Glomerular endothelial cell (primary cell): ENCODE measurements at places on chromosomes 3 and 15.

GRCh38 chr3:77799278-77799677 lies 759.4 kb downstream of the ROBO2 start:
- no peak for DNase-seq

DNA sequence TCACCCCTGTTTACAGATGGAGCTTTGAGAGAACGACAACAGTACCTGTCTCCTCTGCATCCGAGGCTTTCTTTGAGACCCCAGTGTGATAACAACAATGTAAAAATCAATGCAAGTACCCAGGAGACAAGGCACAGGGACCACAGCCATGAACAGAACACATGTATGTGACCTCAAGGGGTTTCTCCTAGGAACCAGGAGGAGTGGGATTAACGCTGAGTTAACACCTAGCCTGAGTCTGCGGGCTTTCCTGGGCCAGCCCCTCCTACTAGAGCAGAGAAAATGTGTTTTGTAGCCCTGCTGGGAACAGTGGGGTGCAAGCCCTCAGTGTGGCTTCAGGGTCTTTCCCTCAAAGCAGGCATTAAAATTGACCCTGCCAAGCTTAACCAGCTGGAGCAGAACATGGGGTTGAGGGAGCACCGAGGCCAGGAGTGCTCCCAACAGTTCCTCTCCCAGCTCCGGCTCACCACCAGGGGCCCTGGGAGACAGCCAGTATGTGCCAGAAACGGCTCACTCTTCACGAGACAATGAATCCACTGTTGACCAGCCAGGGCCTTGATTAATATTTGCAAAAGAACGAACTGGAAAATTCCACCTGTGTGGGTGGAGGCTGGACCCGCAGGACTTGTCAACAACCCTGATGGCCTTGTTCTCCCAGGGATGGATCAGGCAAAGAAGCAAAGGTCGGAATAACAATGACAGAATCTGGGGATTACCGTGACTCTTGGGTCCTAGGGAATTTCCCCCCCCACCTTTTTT lies 3.6 kb downstream of the CHDH start:
- no peak for DNase-seq

DNA sequence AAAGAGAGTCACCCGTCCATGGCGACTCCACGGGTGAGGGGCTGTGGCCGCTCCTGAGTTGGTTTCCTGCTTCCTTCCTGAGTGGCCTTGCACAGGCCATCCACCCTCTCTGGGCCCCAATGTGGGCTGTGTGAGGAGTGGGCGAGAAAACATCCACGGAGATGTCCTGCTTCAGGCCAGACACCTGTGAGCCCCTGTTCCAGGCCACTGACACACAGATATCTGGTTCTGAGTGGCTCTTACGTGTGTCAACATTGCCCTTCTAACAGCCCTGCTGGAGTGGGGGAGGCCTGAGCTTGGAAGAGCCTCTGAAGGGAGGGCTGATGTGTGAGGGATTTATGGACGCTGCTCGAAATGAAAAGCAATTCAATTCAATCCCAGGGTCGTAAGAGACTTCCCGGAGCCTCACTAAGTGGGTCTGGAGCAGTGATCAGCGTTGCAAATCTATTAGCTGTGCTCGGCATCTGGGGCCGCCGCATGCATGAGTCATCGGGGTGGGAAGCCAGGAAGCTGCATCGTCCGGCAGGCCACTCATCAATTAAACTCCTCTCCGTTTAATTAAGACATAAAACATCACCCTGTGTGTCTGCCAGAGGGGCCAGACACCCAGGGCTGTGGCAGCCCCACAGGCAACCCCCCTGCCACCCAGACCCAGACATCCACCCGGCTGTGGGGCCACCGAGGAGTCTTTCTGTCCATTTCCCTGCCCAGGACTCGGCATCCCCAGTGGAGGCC lies 20.0 kb upstream of the PRR23E start:
- no peak for DNase-seq

- DNase-seq, result no peak
Measured at GRCh38 chr3:29514170-29514569, 233.3 kb downstream of the RBMS3 start.

DNA sequence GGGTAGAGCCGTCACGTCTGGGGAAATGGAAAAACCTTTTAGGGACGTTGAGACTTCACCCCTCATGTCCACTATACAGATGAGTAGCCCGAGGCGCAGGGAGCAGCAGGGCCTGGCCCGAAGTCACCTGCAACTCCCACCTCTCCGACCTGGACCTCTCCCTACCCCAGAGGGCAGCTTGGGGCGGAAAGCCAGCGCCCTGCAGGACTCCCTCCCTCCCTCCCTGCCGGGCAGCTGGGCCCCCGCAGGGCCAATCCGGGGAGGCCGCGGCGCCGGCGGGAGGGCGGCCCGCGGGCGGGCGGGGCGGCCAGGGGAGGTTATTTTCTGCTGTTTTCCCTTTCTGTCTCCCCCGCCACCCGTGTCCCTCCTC lies 2.0 kb downstream of the WNT7A start:
- no peak for DNase-seq

GRCh38 chr15:92418864-92419263 lies 25.2 kb downstream of the ST8SIA2 start:
- no peak for DNase-seq

GRCh38 chr15:38058596-38059075 lies 124.2 kb downstream of the TMCO5A start:
- DNase-seq, result no peak

GRCh38 chr3:160133757-160134156 lies 91.5 kb upstream of the C3orf80 start:
- DNase-seq, result no peak

DNA sequence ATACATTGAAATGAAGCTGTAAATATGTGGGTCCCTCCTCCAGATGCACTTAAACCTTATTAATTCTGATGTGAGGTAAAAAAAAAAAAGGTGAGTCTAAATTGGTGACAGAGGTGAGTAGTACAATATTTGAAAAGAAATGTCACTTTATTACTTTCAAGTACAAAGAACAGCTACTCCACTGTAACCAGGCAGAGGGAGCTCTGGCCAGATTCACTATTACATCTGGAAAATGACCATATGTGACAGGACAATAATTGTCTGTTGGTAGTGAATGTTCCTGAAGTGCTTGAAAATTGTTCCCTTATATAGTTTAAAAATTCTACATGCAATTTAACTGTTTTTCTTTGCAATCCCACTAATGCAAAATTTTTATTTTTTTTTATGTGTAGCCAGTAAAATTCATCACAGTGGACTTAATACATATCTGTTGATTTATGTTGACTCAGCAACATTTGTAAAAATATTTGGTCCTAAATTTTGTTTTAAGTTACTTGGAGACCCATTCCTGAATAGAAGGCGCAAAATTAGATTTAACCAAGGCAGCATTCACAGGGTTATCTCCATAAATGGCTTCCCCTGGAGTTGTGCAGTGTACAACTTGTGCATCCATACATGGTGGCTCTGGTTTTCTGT lies 231.9 kb upstream of the TBC1D5 start:
- no peak for DNase-seq

- DNase-seq, result no peak
Measured at GRCh38 chr3:108178676-108179075, 43.5 kb downstream of the IFT57 start.

GRCh38 chr3:46692566-46692990 lies 901 bp downstream of the ALS2CL start:
- DNase-seq, result no peak

GRCh38 chr3:45715945-45716344 lies 26.7 kb downstream of the SACM1L start:
- DNase-seq, result no peak

DNA sequence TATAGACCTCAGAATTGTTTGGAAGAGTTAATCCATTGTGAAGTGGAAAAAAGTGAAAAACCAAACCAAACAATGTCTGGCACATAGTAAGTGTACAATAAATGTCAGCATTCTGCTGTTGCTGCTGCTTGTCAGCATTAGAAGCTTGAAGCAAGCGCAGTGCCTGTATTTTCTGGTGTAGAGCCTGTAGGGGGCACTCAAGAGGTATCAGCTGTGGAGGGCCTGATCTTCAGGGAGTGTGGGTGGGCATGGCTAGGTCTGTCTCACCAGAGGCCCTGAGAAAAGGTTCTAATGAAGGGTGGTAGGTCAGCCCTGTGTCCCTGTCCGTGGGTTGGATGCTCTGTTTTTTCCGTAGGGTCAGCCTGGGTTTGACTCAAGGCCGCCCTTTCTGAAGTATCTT lies 3.6 kb downstream of the ADAMTSL3 start:
- no peak for DNase-seq

DNA sequence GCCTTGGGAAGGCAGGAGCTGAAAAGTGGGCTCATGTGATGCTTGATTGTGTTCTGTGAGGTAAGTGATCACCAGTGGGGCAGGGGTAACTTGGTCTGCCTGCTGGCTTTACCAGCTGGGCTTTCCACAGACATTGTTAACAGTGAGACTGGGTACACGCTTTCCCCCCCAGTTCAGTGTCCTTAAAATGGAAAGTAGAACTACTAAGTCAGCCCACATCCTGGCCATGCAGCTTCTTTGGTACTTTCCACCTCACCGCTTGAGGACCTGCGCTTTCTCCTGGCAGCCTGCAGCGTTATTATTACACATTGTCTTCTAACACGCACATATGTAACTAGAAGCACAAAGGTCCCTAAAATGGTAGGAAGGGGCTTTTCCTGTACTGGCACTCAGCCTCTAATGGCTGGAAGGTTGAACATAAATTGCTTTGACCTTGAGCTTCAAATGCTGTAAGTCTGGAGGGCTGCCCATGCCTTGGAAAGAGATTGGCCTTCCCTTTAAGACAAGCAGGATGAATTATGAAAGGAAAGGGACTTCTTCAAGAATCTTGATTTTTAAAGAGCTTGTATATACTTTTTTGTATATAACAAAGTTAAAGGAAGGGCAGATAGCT lies 216.1 kb upstream of the ROPN1 start:
- no peak for DNase-seq

GRCh38 chr3:73540969-73541740 lies 83.6 kb downstream of the PDZRN3 start:
- DNase-seq, result no peak

- no peak for DNase-seq
Measured at GRCh38 chr3:69121950-69122349, 445 bp downstream of the LMOD3 start.

DNA sequence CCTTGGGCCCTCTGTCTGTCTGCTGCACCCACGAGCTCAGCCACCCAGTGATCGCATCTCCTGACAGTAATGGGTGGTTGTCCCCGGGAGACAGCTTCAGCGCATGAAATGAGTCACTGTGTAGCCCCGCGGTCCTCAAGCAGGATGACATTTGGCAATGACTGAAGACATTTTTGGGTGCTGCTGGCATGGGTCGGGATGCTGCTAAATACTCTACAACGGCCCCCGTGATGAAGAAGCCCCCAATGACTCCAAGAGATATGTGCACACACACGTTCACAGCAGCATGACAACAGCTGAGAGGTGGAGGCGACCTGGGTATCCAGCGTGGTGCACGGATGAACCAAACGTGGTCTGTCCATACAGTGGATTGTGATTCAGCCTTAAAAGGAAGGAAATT lies 17.4 kb upstream of the ZXDC start:
- no peak for DNase-seq

- DNase-seq, result no peak
Measured at GRCh38 chr3:56291953-56292352, 176.3 kb downstream of the ERC2 start.

GRCh38 chr3:24714436-24714835 lies 219.8 kb upstream of the THRB start:
- DNase-seq, result no peak

GRCh38 chr15:75606711-75607699 lies 18.5 kb downstream of the SNUPN start:
- DNase-seq, result no peak

GRCh38 chr3:2655229-2655701 lies 454.9 kb downstream of the IL5RA start:
- DNase-seq, result no peak

DNA sequence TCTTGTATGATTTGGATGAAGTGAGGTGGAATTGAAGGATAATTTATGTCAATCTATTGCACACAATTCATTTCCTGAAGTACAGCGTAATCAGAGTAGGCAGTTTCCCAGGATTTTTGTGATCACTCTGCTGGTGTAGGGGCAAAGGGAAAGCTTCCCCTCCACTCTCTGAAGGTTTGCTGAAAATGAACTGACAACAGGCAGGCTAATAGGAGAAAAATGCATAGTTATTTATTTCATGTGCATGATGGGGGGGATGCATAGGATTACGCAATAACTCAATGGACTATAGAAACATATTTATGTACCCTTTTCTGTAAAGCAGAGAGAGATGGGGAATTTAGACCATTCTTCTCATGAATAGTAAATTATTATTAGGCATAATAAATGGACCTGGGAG lies 872.9 kb downstream of the NAALADL2 start:
- DNase-seq, result no peak

DNA sequence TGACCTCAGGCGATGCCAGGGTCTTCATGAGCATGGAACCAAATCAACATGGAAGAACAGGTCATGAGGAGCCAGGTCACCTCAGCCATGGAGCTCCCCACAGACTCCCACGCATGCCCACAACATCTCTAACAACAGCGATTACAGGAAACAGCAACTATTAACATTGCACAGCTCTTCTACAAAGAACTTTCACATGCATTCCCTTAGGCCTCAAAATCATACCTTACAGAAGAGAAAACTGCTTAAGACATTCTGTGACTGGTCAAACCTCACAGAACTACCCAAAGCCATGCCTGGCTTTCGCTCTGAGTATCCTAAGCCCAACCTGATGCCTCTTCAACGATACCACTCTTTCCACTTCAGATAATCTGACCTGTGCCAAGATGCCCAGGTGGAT lies 117.8 kb downstream of the OXNAD1 start:
- DNase-seq, result no peak

DNA sequence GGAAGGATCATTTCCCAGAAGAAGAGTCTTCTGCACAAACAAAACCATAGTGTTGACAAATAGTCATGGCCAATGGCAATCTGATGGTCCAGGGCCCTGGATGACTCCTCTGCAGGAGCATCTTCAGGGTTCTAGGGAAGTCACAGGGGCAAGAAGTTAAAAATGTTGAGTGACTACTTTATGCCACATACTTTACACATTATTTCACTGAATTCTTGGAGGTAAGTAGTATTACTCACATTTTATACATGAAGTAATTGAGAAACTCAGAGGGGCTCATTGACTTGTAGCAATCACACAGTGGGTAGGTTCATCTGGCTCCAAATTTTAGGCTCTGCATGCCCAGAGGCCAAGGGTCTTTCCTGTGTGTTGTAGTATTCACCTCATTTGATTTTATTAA lies 430.2 kb upstream of the MCTP2 start:
- DNase-seq, result no peak

DNA sequence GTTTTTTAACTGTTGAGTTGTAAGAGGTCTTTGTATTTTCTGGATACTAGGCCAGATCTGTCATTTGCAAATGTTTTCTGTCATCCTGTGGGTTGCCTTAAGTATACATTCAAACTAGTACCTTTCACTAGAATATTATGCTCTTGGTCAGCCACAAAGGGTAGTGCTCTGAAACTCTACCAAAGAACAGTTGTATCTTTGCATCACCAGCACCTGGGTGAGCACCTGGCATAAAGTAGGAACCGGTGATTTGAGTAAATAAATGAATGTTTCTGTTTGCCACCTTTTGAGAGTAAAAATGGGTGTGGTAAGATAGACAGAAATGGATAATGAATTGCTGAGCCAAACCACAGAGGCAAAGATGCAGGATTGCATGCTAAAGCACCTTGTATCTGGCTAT lies 98.7 kb downstream of the SLCO3A1 start:
- no peak for DNase-seq

- DNase-seq, result no peak
Measured at GRCh38 chr15:96121086-96121920, 209.2 kb upstream of the NR2F2 start.

- no peak for DNase-seq
Measured at GRCh38 chr15:36109943-36110658, 469.3 kb upstream of the CDIN1 start.
